ENCODE measurements at places on chromosomes 3 and 15. TPM values are rescaled to one million over a fixed set of nuclear protein-coding genes. Genes with fewer than 3 reads are reported as not detected.

- no peak for DNase-seq
Observed at GRCh38 chr3:170038434-170039110, 777 bp downstream of the GPR160 start.

The ZNF502 gene
- total RNA-seq: 3.6 TPM

The HGD gene
- not detected for total RNA-seq

DNA sequence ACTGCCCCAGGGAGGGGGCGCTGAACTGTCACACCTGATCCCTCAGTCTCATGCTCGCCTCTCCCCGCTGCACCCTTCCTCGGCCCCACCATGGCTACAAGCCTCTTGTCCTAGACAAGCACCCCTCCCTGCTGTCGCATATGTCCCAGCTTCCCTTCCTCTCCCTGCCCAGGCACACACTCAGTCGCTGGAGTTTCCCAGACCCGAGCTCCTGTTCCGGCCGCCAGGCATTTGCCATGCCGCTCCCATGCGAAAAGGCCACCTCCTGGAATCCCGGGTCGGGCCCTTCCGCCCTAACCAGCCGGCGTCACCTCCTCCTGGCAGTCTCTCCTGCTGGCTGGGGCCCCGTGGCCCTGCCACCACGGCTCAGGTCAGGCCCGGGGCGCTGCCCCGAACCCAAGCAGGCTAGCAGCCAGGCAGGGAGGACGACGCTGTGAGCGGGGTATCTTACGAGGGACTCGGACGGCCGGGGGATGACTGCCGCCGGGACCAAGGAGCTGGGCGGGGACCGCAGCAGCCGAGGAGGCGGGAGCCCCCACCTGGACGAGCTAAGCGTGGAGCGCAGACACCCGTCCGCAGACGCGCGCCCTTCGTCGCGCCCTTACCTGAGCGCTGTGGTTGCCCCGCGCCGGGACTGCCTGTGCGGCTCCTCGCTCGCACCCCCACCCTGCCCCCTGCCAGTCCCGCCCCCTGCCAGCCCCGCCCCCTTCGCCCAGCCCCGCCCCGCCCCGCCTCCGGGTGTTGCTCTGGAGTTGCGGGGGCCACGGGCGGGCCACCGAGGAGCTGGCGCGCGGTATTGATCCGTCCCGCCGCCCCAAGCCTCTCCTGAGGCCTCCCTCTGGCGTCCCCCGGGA, at the start of gene ALS2CL:
Gene ALS2CL, minus strand, starts transcription at position 642 of the 854 bp plus-strand sequence. CDS start 4,239 bp downstream, outside the sequence.
- peak; percentile 39 for DNase-seq

GRCh38 chr3:129015388-129016105, 14.4 kb downstream of the EFCC1 start:
- DNase-seq: no peak

- no peak for DNase-seq
Observed at GRCh38 chr15:56534728-56535127, 69.8 kb upstream of the MNS1 start.

Measured in lower leg skin (tissue), 4 donors.